ENCODE measurements at places on chromosomes 7 and 10.

DNA sequence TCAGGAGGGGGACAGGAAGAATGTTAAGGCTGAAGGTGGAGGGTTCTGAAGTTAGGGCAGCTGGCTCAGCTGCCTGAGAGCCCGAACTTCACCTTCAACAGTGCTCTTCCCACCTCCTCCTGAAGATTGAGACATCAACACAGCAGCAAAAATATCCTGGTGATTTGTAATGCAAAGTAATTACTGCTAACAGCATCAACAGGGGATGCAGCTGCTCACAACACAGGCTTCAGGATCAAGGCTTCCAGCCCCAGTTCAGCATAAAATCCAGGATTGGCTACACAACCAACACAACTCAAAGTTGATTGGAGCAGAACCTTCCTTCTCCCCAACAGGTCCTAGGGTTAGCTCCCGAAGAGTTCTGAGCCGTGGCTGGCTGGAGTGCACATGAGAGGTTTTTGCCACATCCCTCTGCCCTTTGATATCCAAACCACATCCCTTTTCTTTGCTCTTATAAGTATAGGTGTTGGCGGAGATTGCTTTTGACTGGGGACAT, 242.4 kb downstream of the KIAA1217 start:
- DNase-seq: no peak

GRCh38 chr10:78255796-78256638, 222.4 kb downstream of the RPS24 start:
- DNase-seq: no peak

- no peak for DNase-seq
These were observed 578.6 kb upstream of the GALNT17 start for GRCh38 chr7:70553364-70553763.

DNA sequence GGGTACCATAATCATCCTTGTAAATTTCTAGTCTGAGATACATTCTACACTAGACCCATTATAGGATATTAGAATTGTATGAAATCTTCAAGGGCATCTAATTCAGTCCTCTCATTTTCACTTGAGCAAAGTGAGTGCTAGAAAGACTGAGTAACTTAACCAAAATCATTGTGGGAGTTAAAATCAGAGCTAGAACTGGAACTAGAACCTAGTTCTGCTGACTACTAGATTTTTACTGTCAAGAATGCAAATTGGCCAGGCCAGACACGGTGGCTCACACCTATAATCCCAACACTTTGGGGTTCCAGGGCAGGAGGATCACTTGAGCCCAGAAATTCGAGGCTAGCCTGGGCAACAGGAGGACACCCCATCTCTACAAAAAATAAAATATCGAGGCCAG, 53.9 kb downstream of the ADD3 start:
- DNase-seq: no peak

DNA sequence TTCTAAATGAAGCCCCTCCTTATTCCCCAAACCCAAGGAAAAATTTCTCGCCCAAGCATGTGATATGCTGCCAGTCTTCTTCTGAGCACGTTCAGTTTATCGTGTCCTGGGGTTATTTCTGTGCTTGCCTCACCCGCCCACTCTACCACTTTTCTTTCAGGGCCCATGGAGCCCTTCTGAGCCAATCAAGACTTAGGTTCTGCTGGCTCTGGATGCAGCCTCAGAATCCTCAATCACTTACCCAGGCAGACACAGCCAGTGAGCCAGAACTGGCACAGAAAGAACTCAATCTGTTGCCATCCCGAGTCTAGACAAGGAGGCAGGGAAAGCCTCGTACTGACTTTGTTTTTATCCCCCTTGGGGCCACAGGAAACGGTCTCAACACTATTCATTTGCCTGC, 34.2 kb upstream of the C10orf90 start:
- DNase-seq: no peak
